ENCODE measurements at places on chromosomes 16 and 17.

DNA sequence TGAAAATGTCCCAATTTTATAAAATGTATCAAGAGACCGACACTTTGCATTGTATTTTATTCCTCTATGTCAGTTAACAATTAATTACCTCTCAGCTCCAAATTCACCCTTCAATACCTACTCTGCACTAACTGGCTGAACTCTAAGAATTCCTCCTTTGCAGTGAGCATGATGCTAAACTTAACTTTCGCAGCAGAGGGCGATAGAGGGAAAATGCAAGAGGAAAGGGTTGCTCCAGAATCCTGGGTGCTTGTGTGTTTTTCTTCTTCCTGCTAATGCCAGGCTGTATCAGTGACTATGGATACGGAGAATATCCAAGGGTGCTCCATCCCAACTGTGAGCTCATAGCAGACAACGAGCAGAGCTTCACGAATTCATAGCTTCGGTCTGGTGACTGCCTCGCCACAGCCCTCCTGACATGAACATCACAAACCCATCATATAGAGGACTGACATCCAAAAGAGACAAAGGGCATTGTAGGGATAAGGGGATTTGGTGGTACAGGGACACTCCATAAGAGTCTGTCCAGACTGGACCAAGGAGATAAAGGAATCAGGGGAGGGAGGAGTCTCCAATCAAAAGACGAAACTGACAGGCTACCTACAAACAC is 172.9 kb downstream of the STX8 start:
- DNase-seq, result no peak

DNA sequence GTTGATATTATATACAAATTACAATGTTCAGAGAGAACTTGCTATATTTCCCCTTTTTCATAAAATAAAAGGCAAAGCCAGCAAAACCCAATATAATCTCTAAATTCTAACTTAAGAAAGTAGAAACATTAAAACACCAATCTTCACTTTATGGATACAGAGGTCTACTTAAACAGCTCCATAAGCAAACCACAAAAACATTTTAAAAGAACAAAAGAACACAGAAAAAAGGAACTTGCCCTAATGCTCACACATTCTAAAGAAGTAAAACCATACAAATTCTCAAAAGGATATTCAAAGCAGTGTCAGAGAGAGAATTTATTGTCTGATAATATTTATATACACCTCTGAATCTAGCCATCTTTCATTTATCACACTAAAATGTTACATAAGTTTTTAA is 606 bp downstream of the ABCA10 start:
- no peak for DNase-seq

DNA sequence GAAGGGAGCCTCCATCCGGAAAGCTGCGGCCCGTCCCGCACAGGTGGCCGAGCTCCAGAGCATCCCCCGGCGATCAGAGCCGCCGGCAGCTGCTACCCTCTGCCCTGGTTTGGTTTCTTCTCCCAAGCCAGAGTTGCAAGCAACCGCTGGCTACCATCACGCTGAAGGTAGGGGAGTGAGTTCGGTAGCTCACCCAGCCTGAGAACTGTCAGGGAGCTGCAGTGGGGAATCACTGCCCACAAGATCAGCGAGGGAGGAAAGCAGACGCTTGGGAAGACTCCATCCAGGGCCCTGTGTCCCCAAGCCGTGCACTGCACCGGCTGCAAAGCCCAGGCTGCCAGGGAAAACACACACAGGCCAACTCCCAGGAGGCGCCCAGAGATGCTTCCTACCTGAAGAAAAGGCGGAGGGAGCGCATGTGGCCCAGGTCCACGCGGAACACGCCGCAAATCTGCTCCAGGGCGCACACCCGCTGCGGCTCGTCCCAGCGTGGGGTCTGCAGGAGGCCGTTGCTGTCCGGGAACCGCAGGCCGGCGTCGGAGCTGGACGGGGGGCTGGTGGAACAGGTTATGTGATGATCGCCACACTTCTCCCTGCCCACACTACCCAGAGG is 83.3 kb downstream of the TBC1D16 start:
- DNase-seq, result no peak

- no peak for DNase-seq
These were observed 22.8 kb downstream of the PCTP start for GRCh38 chr17:55773671-55774070.

- DNase-seq, result no peak
These were observed 71.5 kb downstream of the WWP2 start for GRCh38 chr16:69833357-69834282.

- peak; percentile 62 for DNase-seq
These were observed 33.0 kb upstream of the SEC14L1 start for GRCh38 chr17:77107506-77108433.

Measured in activated T-cell treated with anti-CD3 and anti-CD28 coated beads, Interleukin-2, amount 50 U/mL, for 1 hour (primary cell).